Progenitor cell of endocrine pancreas (in vitro differentiated cells): ENCODE measurements at places on chromosomes 5 and 9.
A peak's percentile ranks its signal among the peaks of the same experiment; 100 is the strongest.

DNA sequence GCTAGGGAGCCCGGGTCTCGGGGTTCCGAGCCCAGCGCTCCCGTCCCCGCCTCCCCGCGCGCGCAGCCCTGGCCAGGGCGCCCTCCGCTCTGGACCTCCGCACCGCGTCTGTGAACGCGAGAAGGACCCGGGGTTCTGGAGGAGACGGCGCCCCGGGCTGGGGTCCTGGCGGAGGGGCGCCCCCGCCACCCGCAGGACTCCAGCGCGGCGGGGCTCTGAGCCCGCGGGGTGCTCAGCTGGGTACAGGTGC lies 431 bp downstream of the TMOD1 start:
- peak; percentile 18 for DNase-seq

GRCh38 chr9:113992994-113993393 lies 85.1 kb downstream of the AMBP start:
- no peak for DNase-seq

DNA sequence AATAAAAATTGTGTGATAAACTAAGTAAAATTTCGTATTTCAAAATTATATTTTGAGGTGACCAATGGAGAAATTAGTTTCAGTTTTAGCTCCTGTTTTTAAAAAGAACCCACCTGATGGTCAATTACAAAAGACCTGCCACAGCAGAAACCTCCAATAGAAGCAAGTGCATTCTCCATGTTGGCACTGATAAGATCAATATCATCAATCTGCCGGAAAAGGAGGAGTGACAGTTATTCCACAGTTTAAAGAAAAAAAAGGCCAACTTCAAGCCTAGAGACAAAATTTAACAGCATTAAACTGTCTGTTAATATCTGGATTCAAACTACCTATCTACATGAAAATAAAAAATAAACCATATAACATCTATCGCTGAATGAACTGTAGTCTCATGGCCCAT lies 67.7 kb downstream of the SPTLC1 start:
- no peak for DNase-seq

DNA sequence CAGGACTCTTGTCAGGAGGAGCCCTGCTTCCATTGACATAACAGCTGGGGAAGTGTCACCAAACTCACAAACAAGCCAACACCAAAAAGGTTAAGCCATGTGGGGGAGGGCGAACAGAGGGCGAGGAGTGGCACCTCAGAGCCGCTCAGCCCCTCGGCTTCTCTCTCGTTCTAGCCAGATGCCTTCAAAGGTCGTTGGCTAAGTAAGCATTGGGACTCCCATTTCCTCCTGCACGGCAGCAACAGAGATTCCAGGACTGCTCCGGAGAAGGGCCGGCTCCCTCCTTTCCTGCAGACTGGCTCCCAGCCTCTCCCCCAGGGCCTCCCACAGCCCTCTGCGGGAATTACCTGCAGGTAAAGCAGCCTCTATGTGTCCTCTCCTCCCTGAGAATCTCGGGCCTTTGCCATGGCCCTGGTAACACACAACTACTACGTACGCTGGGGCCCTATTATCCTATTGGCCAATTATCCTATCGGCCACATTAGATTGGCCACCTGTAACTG lies 52.1 kb upstream of the RNU6ATAC start:
- DNase-seq = no peak

GRCh38 chr5:207599-207998 lies 10.4 kb downstream of the CCDC127 start:
- no peak for DNase-seq

- no peak for DNase-seq
Observed at GRCh38 chr5:86625148-86625547, 7.4 kb downstream of the COX7C start.

- no peak for DNase-seq
Observed at GRCh38 chr9:108109927-108110690, 620.5 kb upstream of the KLF4 start.

- DNase-seq = no peak
Observed at GRCh38 chr9:94861589-94862272, 135.2 kb downstream of the AOPEP start.

DNA sequence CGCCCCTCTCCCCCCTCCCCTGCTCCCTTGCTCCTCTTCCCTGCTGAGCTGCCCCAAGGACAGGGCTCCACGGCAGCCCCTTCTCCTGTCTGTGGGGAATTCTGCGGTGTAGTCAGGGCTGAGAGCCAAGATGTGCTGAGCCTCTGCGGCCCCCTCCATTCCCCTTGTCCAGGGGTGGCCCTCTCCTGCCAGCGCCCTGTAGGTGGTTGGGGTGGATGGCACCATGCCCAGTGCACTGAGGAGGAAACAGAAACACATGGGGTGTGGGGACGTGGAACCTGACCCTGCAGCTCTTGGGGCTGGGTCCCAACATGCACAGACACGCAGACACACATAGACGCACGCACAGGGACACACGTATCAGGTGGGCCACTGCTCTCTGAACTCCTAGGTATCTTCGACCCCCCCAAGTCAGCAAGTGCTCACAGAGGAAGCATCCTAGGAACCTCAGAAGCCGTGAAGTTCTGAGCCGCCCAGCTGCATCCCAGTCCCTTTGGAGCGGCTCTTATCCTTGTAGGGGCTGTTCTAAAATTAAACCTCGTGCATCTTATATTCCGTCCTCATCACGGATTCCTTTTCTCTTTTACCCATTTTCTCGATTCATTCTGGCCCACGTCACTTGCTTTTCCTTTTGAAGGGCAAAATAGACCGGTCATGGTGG lies 64.8 kb downstream of the HMCN2 start:
- DNase-seq = no peak

DNA sequence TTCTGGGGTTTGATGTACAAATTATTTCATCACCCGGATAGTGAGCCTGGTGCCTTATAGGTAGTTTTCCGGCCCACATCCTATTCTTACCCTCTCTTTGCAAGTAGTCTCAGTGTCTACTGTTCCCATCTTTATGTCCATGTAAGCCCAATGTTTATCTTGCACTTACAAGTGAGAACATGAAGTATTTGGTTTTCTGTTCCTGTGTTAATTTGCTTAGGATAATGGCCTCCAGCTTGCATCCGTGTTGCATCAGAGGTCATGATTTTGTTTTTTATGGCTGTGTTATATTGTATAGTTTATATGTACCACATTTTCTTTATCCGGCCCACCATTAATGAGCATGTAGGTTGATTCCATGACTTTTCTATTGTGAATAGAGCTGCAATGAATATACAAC lies 136.5 kb downstream of the PRR16 start:
- DNase-seq = no peak

DNA sequence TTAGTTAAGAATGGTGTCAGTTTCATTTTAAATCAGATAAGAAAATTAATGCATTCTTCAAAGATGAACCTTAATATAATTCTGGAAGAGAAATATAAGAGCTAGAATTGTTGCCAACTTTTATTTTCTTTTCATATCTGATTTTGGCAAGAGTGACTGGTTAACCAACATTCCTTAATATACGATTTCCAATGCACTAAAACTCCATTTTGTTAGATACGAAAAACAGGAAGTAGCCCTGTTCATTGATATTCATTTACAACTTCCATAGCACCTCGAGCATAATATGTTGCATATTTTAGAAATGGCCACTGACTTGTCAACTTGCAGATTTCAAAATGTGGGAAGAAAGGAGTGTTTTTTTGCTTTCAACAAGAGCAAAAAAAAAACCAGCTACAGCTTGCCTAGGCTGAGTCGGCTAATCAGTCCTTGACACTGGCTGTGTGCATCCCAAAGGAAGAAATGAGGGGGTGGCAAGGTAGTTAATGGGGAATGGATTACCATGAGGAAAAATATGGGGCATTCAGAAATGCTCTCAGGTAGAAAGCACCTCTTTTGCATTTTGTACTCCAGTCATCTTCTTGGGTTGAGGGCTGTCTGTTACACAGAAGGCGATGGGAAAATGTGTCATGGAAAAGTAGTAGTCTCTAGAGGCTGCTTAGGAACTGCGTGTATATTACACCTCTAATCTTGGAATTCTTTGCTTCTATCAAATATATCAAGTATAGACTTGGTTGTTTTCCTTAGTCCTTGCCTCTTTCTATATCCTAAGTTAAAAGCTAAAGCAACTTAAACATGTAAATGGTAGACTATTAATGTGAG lies 3.9 kb downstream of the MAP3K1 start:
- DNase-seq = no peak

DNA sequence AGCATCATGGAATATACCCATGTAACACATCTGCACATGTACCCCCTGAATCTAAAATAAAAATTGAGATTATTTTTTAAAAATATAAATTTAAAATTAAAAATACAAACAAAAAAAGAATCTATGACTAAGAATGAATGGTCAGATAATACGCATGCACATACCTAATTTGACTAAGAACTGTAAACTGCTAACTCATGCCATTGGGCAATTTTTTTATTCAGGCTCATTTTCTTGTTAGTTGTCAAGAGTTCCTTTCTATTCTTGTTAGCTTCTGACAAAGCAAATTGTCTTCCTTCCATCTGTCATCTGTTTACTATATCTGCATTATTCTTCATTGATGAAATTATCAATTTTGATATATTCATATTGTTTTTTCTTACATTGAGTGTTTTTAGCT lies 69.5 kb upstream of the HAND1 start:
- no peak for DNase-seq

GRCh38 chr9:126334721-126335621 lies 8.3 kb downstream of the MVB12B start:
- no peak for DNase-seq
